ENCODE measurements at places on chromosomes 11 and 22. TPM values are rescaled to one million over a fixed set of nuclear protein-coding genes. Genes with fewer than 3 reads are reported as not detected.

DGCR6 gene
- 0.59 TPM for total RNA-seq

BTBD18 gene
- total RNA-seq: not detected

ATXN10 gene
- 138 TPM for total RNA-seq

DBX1 gene
- total RNA-seq: not detected

Measured in osteoblast (primary cell).